ENCODE measurements at places on chromosomes 13 and 19.

DNA sequence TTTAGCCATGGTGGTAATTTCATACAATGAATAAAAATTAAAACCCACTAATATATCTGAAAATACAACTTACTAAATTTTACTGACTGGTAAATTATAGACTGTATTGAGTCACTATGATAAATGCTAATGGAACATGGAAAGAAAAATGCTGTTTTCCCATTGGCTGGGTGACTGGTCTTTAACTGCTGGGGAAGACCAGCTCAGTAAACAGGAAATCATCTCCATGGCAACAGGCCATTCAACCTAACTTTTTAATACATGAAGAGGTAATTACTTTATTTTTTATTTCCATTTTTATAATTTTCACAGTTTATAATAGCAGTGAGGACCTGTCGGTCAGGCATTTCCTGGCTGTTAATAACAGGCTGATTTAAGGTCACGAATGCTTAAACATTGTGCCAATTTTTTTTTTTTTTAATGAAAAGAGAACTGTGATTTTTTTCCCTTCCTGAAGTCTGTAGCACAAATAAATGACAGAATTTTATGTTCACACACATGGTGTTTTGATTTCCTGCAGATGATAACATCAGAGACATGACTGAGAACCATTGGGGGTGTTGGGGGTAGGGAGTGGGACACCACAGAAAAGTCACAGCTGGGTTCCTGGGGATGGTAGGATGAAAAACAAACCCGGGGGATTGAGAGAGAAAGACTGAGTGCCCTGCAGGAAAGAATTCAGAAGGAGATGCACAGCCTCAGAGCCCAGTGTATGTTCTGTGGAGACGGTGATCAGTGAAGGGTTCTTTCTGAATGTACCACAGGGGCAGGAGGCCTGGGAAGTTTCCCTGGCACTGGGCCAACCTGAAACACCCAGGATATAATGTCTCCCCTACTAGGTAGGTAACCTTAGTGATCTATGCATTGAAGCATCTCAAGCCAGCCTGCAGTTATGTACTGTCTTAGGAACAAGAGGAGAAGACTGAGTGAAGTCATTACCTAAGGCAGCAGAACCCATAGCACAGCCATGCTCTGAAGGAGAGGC, 297.1 kb downstream of the COG6 start:
- peak; percentile 89 for DNase-seq

- no peak for DNase-seq
Measured at GRCh38 chr19:41023193-41023592, 32.1 kb downstream of the CYP2B6 start.

DNA sequence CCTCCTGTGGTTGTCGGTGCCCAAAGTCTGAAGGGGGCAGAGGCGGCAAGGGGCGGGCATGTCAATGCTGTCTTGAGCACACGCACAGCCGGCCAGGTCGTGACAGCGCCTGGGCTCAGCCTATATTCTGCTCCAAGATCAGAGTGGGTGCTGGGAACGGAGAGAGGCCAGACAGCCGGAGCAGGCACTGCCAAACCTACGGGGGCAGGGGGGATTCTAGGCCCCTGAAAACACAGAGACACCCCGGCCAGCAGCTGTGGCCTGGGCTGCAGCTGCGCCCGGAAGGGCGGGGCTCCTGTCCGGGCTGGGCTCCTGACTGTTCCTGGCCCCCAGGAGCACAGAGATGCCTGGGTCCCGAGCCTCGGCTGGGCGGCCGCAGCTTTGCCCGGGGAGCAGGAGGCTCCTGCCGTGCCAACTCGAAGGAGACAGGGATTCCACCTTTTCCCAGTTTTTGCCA, 2662.9 kb upstream of the PCDH20 start:
- no peak for DNase-seq

- no peak for DNase-seq
Measured at GRCh38 chr13:27933580-27934328, 14.0 kb downstream of the PDX1 start.

GRCh38 chr13:46071590-46072249, 19.2 kb upstream of the ZC3H13 start:
- no peak for DNase-seq

DNA sequence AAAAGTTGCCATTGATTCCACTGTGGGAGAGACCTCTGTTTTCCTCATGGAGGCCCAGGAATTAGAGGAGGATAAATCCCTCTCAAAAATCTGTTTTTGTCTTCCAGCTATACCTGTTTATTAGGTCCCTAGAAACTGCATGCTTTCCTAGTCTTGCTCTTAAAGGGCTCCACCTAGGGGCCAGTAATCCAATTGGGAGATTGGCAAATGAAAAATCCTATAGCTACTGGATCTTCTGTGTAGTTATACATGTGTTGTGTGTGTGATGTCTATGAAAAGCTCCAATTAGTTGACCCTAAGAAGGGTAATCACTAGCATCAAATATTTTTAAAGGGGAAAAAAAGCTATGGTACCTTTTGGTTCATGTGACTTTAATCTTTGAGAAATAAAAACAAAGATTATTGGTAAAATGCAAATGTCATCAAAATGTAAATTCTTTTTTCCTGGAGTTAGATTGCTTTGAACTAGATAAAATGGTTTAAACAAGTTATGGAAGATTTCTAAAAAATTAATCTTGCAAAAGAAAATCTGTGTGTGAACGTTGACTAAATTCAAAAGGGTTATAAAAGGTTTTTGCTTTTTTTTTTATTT, 63.4 kb upstream of the C1QTNF9B start:
- peak; percentile 47 for DNase-seq

GRCh38 chr13:112178769-112179168, 111.8 kb downstream of the SOX1 start:
- no peak for DNase-seq

- DNase-seq: peak; percentile 33
Measured at GRCh38 chr13:84570831-84571230, 688.6 kb upstream of the SLITRK1 start.

DNA sequence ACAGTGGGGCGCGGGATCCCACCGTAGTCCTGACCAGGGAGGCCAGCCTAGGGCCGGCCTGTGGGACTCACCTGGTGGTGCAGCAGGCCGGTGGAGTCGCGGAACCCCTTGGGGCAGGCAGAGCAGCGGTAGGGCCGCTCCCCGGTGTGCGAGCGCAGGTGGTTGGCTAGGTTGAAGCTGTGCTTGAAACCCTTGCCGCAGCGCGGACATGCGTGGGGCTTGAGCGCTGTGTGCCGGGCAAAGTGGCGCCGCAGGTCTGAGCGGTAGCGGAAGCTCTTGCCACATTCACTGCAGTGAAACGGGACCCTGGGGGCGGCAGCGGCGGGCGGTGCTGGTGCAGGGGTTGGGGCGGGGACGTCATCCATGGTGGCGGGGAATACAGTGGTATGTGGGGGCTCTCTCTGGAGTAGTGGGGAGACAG, 1.8 kb downstream of the FIZ1 start:
- DNase-seq: no peak

DNA sequence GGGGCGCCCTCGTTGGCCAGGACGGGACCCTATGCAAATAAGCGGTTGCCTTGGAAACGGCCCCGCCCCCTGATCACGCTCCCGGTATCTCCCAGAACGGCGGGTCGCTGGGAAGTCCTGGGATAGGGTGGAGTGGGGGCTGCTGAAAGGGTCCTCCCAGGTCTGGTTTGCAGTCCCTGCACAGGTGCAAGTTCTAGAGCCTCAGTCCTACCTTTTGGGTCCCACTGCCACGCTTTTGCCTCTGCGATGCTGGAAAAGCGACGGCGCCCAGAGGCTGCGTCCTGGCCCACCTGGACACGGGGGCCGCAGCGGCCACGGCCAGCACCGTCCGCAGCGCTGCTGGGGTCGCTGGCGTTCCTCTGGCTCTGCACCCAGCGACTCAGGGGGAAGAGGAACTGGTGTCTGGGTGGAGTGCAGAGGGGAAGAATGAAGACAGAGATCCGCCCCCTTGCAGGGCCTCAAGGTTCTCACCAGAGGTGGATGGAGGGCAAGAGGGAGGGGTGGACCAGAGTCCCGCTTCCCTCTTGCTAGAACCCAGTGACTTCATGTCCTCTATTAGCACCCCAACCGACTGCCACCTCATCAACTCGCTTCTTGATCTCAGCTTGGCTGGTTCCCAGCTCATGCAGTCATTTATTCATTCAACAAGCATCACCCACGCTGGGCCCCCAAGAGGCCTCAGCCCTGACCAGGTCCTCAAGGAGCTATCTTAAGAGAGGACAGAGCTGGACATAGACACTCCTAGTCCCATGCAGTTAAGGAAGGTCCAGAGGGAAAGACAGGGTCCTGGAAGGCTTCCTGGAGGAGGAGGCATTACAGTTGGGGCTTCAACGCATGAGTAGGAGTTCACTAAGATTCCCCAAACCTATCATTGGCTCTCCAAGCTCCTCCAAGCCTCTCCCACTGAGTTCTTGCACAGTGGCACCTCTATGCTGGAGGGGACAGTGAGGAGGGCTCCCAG, at the start of gene LRRC25:
Gene LRRC25 (minus strand): TSS at position 381 of the 961 bp plus-strand sequence. CDS start 659 bp downstream, outside the sequence.
- no peak for DNase-seq

GRCh38 chr13:108830916-108831315, 201.5 kb downstream of the MYO16 start:
- DNase-seq: no peak

DNA sequence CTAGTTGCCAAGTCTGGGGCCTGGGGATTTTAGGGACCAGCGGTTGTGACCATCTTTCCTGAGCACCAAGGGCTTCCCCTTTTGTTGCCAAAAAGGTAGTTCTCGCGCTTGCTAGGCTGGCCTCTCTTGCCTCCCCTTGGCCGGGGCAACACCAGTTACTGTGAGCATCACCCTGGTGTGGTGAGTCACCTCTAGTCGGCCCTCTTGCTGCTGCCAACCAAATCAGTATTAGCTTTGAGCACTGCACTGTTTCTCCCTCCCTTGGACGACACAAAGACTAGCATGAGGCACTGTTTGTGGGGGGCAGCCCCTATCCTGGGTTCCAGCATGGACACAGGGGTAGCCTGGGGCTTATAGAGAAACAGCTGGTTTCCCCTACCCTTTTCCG, 6.9 kb downstream of the SYDE1 start:
- peak; percentile 67 for DNase-seq

DNA sequence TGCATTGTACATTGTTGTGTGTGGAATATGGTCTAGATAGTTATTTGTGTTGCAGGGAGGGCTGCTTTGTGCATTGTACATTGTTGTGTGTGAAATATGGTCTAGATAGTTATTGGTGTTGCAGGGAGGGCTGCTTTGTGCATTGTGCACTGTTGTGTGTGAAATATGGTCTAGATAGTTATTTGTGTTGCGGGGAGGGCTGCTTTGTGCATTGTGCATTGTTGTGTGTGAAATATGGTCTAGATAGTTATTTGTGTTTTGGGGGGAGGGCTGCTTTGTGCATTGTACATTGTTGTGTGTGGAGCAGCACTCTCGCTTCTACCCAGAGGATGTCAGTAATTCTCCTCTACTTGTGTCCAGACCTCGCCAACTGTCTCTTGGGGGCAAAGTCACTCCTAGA, 36.3 kb upstream of the ZNF835 start:
- DNase-seq: no peak

DNA sequence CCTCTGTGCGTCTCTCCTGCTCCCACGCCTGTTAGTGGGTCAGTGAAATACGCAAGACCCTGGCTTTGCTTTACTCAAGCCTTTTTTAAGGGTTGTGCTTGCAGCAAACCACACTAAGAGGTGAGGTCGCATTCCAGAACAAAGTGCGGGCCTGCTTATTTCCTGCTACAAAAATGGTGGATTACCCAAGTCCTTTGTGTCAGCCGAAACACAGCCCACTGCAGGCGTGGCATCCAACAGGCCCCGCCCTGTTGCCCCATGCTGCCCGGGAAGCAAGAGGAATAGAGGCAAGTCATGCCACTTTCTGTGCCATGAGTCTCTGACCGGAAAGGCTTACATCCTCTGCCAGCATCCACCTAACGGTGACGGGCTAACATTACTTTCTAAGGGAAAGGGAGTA, 7.7 kb upstream of the IRS2 start:
- DNase-seq: no peak

DNA sequence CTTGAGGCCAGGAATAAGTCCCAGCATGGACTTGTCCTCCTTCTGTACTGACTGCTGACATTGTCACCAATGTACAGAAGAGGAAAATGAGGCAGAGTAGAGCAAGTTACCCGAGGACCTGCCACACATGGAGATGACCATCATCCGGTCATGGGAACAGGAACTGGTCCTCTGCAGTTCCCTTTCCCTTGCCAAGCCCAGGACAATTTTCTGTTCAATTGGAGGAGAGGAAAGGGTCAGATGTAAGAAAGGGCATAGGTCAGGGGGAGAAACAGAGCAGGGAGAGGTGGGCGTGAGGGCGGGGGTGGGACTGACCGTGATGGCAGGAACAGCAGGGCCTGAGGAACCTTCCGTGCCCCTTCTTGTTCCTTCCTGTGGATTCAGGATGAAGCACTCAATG, 18.6 kb downstream of the PHLDB3 start:
- no peak for DNase-seq

DNA sequence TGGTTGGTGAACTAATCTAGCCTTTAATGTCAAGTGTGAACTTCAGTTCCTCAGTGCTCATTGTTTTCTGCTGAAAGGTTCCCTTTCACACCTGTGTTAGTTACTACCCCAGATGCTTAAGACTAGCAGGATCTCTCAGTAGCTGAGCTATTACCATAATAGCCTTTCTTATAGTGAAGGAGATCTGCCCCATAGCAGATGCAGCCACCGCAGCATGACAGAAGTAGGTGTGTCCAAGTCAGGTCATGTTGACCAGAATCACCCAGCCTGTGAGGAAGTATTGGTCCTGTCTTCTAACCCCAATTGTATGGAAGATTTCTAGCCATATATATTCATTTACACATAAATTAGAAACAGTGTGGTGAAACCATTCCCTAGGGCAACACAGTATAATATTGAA, 37.3 kb downstream of the ZAR1L start:
- DNase-seq: no peak

DNA sequence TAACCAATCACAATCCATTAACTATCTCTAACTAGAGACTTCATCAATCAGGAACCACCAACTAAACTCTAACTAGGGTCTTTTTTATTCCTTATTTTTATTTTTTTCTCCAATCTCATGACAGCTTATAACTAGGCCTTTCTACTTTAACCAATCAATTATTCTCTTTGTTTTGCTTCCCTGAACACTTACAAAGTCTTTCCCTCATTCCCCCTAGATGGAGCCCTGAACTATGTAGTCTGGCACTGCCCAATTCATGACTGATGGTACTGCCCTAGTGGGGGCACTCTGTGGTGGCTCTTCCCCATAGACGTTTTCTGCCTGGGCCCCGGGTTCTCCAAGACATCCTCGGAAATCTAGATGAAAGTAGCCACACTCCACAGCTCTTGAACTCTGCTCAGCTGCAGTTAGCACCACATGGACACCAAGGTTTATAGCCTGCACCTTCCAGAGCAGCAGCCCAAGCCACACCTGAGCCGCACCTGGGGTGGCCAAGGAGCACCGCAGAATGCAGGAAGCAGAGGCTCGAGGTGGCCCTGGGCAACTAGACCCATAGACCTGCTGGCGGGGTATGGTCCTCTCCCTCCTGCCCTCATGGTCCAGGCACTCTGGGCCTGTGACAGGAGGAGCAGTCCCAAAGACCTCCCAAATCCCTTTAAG, 6.6 kb downstream of the ATP7B start:
- DNase-seq: no peak

GRCh38 chr13:21686751-21687391, 16.0 kb downstream of the FGF9 start:
- no peak for DNase-seq
